Body of pancreas (tissue), 4 donors: ENCODE measurements at places on chromosomes 3 and 15. TPM values are rescaled to one million over a fixed set of nuclear protein-coding genes. Genes with fewer than 3 reads are reported as not detected.

TGM5 gene
- not detected for total RNA-seq

DNA sequence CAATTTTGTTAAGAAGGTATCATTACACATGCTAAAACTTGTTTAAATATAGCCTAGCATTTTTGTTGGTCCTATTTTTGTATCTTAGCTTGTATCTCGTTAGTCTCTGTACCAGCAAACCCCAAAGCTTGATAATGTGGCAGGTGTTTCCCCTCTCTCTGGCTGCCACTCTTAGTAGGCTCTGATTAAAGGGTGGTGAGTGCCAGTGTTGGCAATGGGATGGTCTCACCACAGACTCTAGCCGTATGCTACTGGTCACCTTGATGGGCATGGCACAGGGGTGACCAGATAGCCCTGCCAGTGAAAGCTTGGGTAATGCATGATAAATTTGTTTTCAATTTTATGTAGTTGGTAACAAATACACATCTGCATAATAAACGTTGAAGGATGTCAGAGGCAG lies 188.3 kb downstream of the CFAP20DC start:
- no peak overlapping the region for H3K27ac ChIP-seq
- H3K4me3 ChIP-seq = no peak overlapping the region
- no peaks in the 10 kb centered on the region for H3K36me3 ChIP-seq
- no peaks in the 10 kb centered on the region for H3K4me1 ChIP-seq

DNA sequence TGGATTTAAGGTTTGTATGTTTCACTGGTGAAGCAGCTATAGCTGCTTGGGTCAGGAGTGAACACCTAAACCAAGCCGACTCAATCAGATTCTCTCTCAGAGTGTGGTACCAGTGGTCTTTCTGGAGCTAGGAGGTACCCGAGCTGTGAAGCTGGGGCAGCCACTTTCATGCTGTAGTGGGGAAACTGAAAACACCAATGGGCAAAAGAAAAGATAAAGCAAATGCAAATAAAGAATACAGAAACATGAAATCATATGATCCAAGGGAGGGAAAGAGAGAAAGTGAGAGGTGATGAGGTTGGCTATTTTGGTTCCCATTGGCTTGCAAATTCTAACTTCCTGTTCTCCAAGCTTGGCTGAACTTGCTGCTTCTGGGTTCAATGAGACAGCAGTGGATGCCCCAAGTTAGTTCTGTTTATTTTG lies 212.3 kb upstream of the CFAP20DC start:
- H3K4me3 ChIP-seq = no peak overlapping the region
- H3K27me3 ChIP-seq = no peaks in the 10 kb centered on the region
- no peak for DNase-seq
- H3K27ac ChIP-seq = no peak overlapping the region
- H3K36me3 ChIP-seq = no peaks in the 10 kb centered on the region
- no peaks in the 10 kb centered on the region for H3K4me1 ChIP-seq

- H3K4me1 ChIP-seq = peaks cover 2% of the 10 kb centered on the region
- H3K27me3 ChIP-seq = no peaks in the 10 kb centered on the region
- H3K36me3 ChIP-seq = no peaks in the 10 kb centered on the region
- H3K4me3 ChIP-seq = no peak overlapping the region
These were observed 6.6 kb downstream of the GABRB3 start for GRCh38 chr15:26766262-26766661.

- H3K4me3 ChIP-seq = no peak overlapping the region
- H3K27ac ChIP-seq = no peak overlapping the region
- no peaks in the 10 kb centered on the region for H3K27me3 ChIP-seq
- no peak for DNase-seq
- no peaks in the 10 kb centered on the region for H3K36me3 ChIP-seq
These were observed 166.6 kb downstream of the XXYLT1 start for GRCh38 chr3:195104340-195104739.

GRCh38 chr3:188752850-188753249 lies 418.9 kb upstream of the TPRG1 start:
- peaks cover 6% of the 10 kb centered on the region for H3K4me1 ChIP-seq
- H3K4me3 ChIP-seq = no peak overlapping the region
- H3K36me3 ChIP-seq = no peaks in the 10 kb centered on the region
- no peaks in the 10 kb centered on the region for H3K27me3 ChIP-seq
- no peak for DNase-seq

ADIPOQ gene
- total RNA-seq = 10.9 TPM

THSD4 gene
- total RNA-seq = 12.9 TPM

DNA sequence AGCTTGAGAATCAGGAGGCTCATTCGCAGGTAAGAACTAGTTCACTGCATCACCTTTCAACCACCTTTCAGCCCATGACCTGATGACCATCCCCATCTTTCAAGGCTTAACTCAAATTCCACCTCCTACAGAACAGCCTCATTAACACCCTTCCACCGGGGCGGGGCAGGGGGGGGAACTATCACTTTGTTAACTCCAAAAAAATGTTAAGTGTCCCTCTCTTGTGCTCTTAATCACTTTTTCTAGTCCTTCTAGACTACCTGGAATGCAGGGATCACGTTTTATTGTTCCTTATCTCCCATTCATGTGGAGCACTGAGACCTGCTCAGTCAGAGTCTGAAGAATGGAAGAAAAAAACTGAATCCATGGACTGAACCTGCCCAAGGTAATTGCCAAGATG lies 51.8 kb downstream of the ATP13A4 start:
- no peak overlapping the region for H3K27ac ChIP-seq
- H3K4me3 ChIP-seq = no peak overlapping the region
- no peaks in the 10 kb centered on the region for H3K27me3 ChIP-seq
- no peak for DNase-seq
- H3K4me1 ChIP-seq = no peaks in the 10 kb centered on the region

GRCh38 chr15:101139986-101140696 lies 111.7 kb downstream of the CHSY1 start:
- H3K4me3 ChIP-seq = no peak overlapping the region
- H3K27me3 ChIP-seq = no peaks in the 10 kb centered on the region
- no peak overlapping the region for H3K27ac ChIP-seq
- no peaks in the 10 kb centered on the region for H3K36me3 ChIP-seq
